Caki2 (cell line): ENCODE measurements at places on chromosomes 5 and 9.
A peak's percentile ranks its signal among the peaks of the same experiment; 100 is the strongest.

- no peak for DNase-seq
These were observed 1.9 kb upstream of the QSOX2 start for GRCh38 chr9:136247551-136247916.

- DNase-seq = no peak
These were observed 67.1 kb upstream of the GGTA1 start for GRCh38 chr9:121566481-121567465.

DNA sequence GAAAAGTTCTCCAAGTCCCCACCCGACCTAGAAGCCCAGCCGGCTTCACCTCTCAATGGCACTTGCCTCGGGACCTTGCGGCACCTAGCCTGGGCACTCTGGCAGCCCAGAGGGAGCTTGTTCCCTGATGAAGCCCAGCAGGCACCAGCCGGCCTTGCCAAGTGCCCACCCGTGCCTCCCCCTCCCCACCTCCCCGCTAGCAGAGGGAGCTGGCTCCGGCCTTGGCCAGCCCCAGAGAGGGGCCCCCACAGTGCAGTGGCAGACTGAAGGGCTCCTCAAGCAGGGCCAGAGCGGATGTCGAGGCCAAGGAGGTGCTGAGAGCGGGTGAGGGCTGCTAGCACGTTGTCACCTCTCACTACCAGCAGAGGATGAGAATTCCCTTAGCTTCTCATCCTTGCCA, 37.6 kb upstream of the CAVIN4 start:
- no peak for DNase-seq

- no peak for DNase-seq
These were observed 390.3 kb downstream of the CAAP1 start for GRCh38 chr9:26502311-26502710.

DNA sequence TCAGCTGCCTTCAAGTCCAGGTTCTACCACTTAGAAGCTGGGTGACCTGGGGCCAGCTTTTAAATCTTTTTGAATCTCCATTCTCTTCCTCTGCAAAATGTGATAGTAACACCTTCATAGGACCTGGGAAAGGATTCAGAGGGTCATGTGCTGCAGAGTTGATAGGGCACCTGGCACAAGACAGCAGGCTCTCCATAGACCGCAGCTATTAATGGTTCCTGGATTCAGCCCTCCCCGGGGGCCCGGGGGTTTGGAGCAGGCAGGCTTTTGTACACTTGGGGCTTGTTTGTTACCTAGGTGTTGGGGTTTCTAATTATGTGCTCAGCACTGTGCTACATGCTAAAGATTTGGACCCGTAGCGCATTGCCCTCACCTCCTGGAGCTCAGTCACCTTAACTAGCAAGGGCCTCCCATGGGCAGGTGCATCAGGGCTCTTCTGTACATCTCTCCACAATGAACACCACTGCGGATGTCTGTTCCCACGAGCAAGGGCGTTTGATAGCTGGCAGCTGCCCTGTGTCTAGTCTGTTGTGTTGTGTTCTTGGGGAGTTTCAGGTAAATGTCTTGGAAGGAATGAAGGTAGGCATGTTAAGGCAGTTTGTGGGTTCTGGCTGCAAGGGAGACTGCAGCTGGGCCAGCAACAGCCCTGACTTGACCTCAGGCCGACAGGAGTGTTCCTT, 12.1 kb downstream of the PRRC2B start:
- no peak for DNase-seq

GRCh38 chr5:125834438-125835115, 588.6 kb upstream of the GRAMD2B start:
- no peak for DNase-seq

DNA sequence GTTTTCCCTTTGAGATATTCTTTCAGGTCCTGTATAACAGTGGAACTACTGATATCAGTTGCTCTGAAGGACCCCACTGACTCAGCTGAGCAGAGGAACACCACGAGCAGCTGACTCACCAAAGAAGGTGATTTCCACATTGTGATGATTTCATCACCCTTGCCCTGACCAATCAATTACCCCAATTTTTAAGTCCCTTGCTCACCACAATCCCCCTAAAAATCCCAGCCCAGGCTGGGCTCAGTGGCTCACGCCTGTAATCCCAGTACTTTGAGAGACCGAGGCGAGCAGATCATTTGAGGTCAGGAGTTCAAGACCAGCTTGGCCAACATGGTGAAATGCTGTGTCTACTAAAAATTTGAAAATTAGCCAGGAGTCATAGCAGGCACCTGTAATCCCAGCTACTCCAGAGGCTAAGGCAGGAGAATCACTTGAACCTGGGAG, 125.3 kb upstream of the ABCA1 start:
- DNase-seq = peak; percentile 64

DNA sequence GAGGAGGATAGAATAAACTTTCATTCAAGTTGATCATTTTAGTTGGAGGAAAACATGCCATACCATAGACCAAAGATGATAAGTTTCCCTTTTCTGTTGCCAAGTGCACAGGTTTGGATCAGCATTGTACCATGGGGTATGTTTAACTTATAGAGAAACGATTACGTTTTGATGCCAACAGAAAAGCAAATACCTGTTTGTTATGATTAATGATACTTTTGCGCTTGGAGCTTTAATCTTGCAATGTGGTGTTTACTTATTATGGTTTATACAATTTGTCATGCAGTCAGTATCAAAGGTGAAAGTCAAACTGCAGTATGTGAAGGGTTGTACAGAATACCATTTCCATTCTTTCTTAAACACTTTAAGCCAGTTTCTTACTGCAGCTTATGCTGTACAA, 13.2 kb upstream of the ARHGEF28 start:
- no peak for DNase-seq

DNA sequence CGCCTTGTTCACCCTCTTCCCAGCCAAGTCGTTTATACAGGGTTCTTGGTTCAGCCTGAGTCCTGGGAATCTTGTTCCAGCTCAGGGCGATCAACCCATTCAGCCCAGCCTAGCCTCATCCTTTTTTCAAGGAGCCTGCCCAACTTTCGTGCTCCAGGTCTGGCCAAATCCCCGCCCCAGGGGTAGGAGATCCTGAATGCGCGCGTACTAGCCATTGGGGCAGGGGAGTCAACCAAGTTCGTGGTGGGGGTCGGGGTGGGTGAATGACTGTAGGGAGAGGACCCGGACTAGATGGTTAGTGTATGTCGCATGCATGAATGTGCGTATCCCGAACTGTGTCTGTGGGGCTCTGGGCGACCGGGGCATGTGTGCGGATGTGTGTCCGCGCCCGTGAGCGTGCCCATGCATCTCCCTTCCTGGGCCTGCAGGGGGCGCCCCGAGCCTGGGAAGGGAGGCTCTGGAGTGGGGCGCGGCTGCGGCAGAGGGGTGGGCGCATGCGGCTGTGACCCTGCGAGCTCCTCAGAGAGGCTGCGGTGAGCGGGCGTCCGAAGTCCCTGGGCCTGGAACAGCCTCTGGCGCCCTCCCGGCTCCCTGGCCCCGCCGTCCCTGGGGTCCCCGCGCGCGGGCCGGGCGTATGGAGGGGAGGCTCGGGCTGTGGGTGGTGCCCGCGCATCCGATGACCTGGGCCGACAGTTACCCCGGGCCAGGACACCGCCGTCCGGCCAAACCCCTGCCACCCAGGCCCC, 8.7 kb downstream of the CCL21 start:
- DNase-seq = peak; percentile 57

DNA sequence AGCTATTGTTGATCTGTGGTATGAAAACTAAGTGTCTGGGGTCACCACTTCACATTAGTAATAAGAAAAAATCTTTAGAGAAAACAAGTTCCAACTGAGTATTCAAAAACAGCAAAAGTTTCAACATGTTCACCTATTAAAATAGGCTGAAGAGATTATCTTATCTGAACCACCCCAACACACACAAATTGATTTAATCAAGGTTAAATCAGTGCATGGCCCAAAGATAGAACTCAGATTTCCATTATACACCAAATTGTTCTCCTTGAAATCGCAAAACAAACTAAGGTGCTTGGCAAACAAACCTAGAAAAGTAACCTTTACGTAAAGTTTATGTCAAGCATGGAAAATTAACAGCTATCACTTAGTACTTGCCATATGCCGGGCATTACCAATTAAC, 61.1 kb downstream of the TMEM161B start:
- DNase-seq = no peak

- DNase-seq = no peak
These were observed 29.1 kb downstream of the MTX3 start for GRCh38 chr5:79961716-79962574.
